ACHN (cell line): ENCODE measurements at places on chromosomes 1 and 21.
A peak's percentile ranks its signal among the peaks of the same experiment; 100 is the strongest.

GRCh38 chr1:85087659-85088407 lies 39.5 kb upstream of the MCOLN3 start:
- no peak for DNase-seq

GRCh38 chr1:157134442-157134841 lies 3.8 kb downstream of the ETV3 start:
- no peak for DNase-seq

DNA sequence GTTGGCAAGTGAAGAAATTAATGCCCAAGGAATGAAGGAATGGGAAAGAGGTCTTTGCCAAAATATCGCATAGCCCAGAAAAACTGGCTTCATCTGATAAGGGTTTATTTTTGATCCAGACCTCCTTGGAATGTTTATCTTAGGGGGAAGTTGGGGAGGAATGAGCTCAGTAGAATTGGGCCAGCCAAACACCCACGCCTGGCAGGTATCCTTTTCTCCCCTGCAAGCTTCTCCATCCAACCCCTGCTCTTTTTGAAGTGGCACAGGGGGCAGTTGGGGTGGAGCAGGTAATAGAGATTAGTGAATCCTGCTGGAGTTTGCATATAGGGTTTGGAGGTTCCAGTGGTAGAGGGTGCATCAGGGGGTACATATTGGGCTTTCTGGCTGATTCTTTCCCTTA lies 21.1 kb downstream of the INTS3 start:
- DNase-seq: no peak

GRCh38 chr1:158177700-158178450 lies 2.8 kb upstream of the CD1D start:
- DNase-seq: peak; percentile 86

DNA sequence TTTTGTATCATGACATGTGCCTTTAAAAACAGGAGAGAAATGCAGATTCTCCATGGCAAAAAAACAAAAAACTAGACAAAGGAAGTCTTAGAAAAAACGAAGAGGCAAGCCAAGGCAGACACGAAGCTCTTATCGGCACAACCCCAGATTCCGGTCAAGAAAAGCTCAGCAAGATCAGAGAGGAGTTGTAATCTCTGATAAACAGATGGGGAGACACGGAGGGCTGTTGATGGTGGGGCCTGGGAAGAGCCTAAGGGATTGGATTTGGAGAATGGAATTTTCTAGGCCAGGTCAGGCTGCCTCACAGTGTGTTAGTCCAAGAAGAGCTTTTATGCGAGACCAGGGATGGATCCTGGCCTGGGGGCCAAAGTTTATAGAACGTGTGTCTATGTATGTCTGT lies 96.2 kb upstream of the AKT3 start:
- no peak for DNase-seq

- DNase-seq: no peak
These were observed 15.3 kb upstream of the AGPAT3 start for GRCh38 chr21:43849532-43850299.

GRCh38 chr1:89706700-89707012 lies 73.7 kb downstream of the LRRC8C start:
- no peak for DNase-seq

GRCh38 chr1:225617956-225618355 lies 35.0 kb downstream of the ENAH start:
- no peak for DNase-seq

DNA sequence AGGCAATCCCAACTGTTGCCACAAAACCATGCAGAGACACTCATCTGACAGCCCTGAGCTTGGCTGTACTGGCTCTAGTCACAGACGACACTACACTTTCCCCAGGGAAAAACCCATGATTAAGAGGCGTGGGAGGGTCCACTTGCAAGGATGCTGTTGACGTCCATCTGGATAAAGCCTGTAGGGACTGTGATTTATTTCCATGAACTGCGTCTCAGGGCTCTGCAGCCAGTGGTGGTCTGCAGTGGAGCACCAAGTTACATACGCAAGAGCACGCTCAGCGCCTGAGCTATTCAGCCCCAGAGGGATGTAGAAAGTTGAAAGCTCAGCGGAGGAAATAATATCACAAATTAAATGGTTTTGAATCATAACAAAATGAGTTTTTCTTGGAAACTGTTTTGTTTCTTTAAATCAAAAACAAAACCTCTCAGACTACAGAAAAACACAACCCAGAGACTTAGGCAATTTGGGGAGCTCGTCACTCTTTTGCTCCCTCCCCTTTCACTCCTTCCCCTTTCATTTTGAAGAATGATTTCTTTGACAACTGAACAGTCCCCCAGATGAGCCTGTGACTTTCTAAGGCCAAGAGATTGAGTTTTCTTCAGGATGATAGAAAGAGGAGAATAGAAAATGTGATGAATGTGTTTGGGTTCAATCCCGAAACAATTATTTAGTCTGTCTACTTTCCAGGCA lies 71.2 kb downstream of the NGF start:
- DNase-seq: no peak

DNA sequence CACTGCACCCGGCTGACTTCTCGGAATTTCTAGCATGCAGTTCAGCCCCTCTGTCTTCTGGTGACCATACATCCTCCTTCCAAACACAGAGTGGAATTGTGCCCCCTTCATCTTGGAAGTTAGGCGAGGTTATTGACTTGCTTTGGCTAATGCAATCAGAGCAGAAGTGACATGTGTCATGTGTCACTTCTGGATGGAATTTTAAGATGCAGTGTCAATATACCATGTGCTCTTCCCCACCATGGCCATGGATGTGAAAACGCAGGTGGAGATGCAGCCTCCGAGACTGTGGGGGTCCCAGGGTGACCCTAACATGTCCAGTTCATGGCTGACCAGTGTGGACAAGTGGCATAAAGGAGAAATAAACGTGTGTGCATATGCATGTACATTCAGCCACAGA lies 83.0 kb downstream of the KCNJ6 start:
- DNase-seq: no peak
